T-helper 2 cell (primary cell): ENCODE measurements at places on chromosomes 3 and 15.

GRCh38 chr15:69012761-69013364 is 1.6 kb upstream of the NOX5 start:
- no peak for DNase-seq

- no peak for DNase-seq
These were observed 168.2 kb downstream of the MBNL1 start for GRCh38 chr3:152436707-152437590.

DNA sequence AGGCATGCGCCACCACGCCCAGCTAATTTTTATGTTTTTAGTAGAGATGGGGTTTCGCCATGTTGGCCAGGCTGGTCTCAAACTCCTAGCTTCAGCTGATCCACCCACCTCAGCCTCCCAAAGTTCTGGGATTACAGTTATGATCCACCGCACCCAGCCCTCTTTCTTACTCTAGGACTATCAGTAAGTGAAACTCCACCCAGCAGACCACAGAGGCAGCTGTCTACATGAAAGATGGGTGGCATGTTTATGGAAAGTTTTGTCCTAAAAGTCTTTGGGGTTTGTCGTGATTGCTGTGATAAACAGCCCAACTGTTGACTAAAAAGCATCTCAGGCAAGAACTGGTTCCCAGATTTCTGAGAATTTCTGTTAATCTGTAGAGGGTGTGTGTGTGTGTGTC is 10.9 kb downstream of the ARL6IP5 start:
- no peak for DNase-seq

GRCh38 chr3:72418856-72419255 is 429.4 kb downstream of the SHQ1 start:
- no peak for DNase-seq

DNA sequence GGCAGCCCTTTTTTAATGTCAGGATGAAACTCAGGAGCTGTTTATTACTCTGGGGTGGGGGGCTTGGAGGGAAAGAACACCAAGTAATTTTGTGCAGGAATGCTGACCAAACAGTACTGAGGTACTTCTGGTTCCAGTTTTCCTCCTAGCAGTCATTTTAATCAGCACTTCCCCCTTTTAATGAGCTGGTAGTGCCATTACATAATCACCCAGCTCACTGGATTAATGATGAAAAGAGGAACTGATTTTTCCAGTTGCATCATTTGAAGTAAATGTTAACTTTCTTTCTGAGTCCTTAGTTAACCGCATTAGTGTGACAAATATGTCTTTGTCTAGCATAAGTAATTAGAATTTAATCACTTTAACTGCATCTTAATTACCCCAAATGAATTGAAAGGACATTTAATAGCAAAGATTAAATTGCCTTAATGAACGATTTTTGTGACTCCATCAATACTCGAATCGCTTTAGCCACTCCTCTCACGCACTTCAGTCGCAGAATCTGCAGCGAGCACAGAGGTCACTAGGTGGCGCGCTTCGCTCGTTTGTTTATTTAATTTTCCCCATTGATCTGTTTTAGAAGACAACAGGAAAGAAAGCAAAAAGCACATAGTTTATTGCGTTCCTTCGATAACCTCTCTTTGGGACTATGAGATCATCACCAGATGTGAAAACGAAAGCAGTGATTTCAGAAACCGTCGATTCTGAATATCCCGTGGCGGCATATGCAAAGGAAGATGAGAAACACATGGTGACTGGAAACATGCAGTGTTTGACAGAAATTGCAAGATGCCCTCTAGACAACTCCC is 9.8 kb downstream of the ONECUT1 start:
- DNase-seq: peak; percentile 48

DNA sequence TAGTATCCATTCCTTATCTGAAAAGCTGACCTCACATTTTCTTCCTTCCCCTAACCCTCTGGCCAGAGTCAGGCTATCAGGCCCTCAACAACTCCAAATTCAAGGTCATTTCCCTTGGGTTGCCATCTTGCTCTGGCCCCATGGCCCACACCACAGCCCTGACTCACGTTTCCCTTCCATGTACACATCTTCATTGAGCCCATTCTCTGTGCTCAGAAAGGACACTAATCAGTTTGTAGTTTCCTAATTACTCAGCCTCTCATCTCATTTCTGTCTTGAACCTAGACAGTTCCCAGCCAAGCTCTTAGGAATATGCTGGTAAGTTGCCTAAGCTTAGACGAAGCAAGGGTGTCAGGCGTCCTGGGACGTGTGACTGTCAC is 14.9 kb downstream of the TGM5 start:
- DNase-seq: no peak

DNA sequence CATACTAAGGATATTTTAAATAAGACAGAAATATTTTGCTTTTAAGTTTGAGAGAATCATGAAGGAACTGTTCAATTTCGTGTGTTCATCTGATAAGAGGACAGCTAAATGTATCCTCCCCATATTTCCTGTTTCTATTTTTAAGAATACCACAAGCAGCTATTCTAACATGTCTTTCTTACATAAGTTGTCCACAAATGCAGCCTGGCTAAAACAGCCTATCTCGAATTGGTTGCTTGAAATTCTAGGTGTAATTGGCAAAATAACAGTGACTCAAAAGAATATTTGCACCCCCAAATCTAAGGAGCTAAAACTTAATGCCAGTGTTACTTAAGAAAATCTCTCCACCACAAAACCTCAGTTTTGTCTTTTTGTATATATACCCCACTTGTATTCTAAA is 35.0 kb downstream of the BTLA start:
- DNase-seq: no peak

DNA sequence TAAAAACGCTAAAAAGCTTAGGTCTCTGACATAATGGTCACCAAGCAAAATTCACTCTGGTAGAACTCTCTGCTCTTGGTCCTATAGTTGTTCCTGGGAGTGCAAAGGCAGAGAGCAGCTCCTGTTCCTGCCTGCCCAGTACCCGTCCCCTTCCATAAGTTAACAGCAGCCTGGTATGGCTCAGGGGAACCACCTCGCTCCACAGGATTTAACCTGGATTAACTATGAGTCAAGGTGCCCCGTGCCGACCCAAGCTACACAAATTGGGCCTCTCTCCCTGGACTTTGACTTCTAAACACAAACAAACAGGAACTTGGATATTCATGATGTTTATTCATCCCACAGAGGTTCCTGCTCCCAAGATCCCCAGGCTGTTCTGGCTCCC is 32.1 kb downstream of the SCAP start:
- DNase-seq: no peak

DNA sequence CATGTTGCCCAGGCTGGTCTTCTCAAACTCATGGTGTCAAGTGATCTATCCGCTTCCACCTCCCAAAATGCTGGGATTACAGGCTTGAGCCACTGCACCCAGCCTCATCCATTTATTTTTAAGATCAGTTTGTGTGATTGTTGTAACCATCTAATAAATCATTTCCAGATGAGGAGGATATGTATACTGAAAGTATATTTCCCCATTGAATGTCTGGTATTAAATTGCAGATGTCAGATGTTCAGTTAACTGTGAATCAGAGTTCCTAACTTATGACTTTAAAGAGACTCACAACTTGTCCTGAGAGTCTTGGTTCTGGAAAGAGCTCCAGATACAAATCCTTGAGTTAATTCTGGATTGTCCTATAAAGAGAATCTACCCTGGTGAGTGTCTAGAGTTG is 62.4 kb downstream of the TRIM71 start:
- DNase-seq: no peak

- no peak for DNase-seq
These were observed 559.3 kb upstream of the ARRDC4 start for GRCh38 chr15:97401195-97401594.

DNA sequence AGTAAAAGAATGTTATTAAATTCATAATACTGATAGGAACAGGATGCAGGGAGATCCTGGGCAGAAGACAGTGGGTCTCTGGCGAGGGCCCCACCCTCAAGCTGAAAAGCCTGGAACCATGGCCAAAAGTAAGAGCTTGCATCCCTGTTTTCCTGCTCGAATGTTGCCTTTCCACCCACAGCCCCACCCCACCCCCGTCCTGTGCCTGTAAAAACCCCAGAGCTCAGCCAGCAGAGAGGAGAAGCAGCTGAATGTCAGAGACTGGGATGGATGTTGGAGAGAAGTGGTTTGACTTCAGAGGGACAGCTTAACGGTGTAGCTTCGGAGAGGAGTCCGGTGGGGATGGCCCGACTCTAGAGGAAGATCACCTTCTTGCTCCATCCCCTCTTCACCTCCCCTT is 207.9 kb downstream of the ROBO2 start:
- DNase-seq: no peak

GRCh38 chr15:27249760-27250109 is 278.8 kb downstream of the GABRG3 start:
- DNase-seq: no peak

GRCh38 chr15:93066224-93066681 is 22.8 kb downstream of the RGMA start:
- DNase-seq: no peak

- no peak for DNase-seq
These were observed 73.0 kb upstream of the ETV5 start for GRCh38 chr3:186181901-186182300.

DNA sequence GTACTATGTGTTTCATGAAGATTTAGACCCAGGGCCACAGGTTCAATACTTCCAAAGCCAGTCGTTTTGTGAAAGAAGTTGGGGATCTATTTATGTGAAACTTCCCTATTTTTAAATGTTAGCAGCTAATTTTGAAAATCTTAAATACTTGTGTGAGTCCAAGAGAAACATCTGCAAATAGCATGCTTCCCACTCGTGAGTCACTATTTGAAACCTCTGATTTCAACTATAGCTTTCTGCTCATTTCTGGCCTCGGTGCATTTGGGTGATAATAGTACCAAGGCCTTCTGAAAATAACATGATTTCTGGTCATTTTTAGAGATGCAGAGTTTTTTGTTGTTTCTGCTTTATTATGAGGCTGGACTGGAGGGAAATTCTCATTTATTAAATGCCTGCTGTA is 110.0 kb downstream of the OPA1 start:
- no peak for DNase-seq

DNA sequence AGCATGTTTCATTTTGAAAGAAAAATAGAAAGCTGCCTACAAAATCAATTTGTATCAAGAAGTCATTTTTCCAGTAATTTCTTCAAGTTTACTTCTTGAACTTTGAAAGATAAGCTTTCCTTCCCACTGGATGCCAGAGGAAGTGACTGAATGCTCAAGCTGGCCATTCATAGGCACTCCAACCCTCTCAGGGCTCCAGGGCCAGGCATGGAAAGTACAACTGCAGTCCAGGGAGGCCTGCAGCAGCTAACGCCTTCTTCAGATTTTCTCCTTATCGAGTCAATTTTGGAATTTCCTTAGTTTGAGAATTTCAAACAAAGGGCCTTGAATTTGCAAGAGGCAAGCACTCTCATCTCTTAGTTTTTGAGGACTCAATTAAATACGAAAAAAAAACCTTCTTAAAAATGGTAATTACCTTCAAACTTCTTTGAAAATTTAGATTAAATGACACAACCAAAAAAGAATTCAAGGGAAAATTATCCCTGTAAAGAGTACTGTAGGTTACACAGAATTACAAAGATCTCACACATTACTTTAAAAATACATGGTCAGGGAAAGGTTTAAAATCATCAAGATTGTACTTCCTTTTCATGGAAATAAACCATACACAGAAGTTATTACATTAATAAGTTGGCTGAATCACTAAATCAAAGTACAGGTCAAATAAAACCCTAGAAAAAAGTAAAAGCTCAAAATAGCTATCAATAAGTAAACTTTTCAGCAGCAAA is 2.5 kb downstream of the UBP1 start:
- no peak for DNase-seq

- no peak for DNase-seq
These were observed 36.4 kb upstream of the ATP2C1 start for GRCh38 chr3:130857336-130858026.

DNA sequence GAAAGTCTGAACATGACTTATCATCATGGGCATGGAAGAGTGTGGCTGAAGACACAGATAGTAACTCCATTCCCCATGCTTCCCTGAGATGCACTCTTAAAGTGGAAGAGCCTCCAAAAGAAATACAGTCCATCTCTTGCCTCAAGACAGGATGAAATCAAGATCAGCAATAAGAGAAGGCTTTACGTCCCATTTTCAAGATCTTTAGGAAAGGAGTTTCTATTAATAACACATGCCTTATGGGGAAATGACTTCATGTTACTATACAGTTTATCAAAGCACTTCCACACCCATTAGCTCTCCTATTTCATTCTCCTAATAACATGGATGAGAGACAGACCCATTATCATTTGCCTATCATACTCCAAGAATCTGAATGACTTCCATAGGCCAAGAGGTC is 6.1 kb upstream of the KBTBD12 start:
- DNase-seq: no peak

- no peak for DNase-seq
These were observed 346.4 kb downstream of the OCA2 start for GRCh38 chr15:27752691-27753090.

DNA sequence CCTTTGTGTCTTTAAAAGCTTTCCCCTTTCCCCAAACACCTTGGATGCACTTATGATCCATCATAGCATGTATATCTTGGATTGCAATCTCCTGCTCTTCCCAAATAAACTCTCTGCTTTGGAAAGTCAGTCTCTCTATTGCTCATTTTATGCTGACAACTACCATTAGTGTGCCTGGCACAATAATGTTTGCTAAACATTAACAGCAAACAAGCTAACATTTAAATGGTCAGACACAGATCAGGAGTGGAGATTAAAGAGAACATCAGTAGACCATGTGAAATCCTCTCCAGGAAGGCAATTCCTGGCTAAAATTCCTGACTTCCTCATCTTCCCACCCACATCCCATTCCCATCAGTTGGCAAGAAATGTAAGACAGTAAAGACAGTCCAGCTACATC is 44.3 kb upstream of the EIF1B start:
- no peak for DNase-seq

- DNase-seq: peak; percentile 2
These were observed 125.0 kb upstream of the TRIM42 start for GRCh38 chr3:140552898-140553297.

DNA sequence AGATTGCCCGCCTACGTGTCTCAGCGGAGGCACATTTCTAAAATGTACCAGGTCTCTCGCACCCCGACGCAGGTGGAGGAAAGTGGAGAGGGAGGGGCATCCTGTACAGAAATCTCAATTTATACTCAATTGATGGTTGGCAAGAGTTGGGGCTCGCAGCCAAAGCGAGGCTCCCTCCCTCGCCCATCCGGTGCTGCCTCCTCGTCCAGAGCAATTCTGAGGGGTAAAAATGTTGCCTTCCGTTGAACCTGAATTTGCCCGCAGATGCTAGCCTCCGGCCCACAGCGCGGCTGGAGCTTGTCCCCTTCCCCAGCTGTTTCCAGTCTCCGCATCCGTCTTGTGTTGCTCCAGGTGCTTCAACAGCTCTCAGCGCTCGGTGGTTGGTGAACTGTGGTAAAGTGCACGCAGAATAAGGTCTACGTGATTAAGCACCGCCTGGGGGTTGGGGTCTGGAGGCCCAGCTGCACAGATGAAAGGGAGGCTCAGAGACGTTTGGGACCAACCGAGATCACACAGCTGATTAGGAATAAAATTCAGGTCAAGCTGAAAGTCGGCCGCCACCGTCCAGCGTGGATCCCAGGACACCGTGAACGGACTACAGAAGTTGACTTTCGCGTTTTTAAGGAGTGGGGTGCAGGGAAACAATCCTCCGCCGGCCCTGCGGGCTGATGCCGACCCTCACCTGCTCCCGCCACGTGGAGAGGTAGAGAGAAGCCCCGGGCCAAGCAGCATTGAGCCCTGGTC is 846 bp upstream of the POLG start:
- peak; percentile 31 for DNase-seq

- no peak for DNase-seq
These were observed 163.9 kb downstream of the PPM1L start for GRCh38 chr3:160919942-160920341.
